ENCODE measurements at places on chromosomes 5 and 9.

GRCh38 chr5:143470120-143470519 lies 66.6 kb upstream of the NR3C1 start:
- DNase-seq = no peak

- peak; percentile 89 for DNase-seq
These were observed 1.3 kb upstream of the DUSP1 start for GRCh38 chr5:172772112-172772906.

GRCh38 chr9:14618836-14619420 lies 74.3 kb downstream of the ZDHHC21 start:
- DNase-seq = no peak

DNA sequence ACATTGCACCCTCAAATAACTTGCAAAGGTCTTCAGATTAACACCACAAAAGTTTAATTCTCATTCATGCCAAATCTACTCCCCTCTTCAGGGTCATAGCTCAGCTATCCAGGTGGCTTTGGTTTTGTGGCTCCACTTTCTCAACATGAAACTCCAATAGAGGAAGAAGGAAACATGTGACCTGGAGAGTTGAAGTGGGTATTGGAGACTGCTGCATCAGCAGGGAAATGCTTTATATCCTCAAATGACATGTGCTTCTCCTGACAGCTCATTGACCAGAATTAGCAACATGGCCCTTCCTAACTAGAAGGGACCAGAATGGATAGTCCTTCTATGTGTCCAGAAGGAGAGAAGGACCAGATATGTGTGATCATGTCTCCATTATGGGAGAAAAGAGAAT lies 73.6 kb downstream of the TLR4 start:
- no peak for DNase-seq

DNA sequence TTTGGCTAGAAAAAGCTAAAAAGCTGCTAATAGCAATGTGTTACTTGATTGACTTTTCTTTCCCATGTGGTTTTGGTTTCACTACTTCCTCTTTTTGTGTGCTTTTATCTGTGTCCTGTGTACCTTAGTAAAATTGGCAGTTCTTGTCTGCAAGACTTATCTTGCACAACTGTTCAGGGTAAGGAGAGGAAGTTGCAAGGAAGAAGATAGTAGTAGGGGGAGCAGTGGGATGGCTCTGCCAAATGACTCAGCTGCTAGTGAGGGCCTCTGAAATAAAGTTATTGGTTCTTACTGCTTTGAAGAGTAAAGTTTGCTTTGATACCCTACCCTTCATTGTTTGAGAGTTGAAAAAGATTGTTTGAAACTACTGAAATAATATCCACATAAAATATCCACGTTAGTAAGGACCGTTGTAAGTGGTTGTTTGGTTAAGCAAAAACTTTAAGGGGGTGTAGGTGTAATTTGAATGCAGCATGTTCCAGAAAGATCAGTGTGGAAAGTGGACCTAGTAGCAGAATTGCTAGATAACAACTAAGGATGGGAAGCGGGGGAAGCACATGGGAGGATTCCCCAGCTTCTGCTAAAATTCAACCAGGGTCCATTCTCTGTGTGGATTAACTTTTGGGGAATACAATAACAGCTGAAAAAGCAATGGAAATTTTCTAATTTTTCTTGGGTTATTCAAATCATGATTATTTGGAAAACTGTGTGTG lies 123.5 kb downstream of the SCAMP1 start:
- DNase-seq = no peak

- DNase-seq = no peak
These were observed 37.8 kb upstream of the UNC5A start for GRCh38 chr5:176772271-176773210.

DNA sequence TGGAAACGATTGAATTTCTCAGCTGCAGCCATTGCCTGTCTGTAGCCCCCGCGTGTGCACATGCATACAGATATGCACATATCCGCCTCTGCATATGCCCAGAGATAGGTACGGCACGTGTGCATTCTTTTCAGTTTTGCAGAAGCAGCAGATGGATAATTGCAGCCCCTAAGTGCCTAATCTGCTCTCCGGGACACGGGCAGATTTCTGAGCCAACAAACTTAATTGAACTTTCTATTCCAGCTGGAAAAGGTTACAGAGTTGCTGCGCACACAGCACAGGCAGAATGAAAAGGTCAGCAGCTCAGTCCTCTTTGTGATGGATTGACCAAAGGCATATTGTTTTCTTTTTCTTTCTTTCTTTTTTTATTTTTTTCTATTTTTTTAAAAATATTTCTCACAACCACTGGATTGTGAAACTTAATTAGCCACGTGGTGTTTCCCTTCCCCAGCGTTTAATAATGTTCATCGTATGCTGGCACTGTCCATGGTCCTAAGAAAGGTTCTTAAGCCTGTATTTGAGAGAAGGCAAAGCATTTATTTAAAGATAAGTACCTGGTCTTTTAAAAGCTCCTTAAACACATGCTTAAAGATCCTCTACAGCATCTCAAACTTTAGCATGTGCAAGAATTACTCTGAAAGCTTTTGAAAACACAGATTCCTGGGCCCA lies 270.2 kb upstream of the BRINP1 start:
- DNase-seq = no peak

GRCh38 chr9:93121316-93122241 lies 12.5 kb downstream of the NINJ1 start:
- no peak for DNase-seq

- no peak for DNase-seq
These were observed 7.4 kb downstream of the DMRTA1 start for GRCh38 chr9:22454016-22454415.

DNA sequence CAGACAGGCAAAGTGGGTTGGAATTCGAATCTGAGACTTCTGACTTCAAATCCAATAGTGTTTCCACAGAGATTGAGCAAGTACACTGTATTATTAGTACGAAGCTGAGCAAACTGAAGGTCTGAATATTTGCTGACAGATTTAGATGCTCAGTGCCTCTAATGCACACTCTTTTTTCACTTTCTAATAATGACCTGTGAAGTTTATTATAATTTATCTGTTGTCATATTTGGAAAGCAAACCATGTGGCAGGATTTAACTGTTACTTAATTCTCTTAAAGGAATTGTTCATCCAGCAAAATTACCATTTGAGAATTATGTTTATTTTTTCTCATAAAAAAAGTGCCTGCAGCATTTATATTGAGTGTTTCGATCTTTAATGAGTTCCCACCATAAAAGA lies 277.3 kb downstream of the DMRT2 start:
- no peak for DNase-seq

DNA sequence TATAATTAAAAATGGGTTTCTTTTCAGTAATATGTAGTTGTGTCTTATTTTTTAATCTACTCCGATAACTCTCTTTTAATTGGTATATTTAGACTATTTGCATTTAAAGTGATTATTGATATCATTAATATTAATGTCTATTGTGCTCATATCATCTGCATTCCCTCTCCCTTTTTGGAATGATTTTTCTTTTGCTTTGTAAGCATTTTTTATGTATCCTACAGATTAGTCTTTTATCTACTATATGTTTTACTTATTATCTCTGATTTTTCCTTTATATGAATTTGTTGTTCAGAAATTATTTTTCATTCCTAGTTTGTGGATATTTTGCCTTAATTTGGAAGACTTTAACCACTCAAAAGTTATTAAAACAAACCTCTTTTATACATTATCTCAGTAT lies 34.0 kb downstream of the NDUFS4 start:
- no peak for DNase-seq

DNA sequence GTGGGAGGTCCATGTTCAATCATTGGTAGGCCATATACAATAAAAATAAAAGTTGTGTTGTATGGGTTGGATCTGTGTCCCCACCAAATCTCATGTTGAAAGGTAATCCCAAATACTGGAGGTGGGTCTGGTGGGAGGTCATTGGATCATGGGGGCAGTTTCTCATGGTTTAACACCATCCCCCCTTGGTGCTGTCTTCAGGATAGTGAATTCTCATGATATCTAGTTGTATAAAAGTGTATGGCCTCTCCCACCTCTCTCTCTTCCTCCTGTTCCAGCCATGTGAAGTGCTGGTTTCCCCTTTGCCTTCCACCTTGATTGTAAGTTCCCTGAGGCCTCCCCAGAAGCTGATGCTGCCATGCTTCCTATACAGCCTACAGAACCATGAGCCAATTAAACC lies 15.1 kb downstream of the SPATA9 start:
- no peak for DNase-seq

DNA sequence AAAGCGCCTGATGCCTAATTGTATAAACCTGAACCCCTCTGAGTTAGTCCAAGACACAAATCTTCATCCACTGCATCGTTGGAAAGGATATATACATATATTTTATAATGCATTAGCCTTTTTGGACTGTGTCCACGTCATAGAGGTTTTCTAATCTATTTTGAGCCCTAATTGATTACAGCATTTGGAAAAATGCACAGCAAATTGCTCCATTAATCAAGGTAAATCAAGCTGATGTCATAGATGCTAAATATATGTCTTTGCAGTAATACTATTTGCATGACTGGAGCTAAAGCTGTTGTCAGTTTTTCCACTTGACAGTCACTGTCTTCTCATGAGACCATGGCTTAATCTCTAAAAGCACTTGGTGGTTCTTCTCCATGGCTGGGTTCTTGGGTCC lies 483.5 kb upstream of the TNC start:
- no peak for DNase-seq

DNA sequence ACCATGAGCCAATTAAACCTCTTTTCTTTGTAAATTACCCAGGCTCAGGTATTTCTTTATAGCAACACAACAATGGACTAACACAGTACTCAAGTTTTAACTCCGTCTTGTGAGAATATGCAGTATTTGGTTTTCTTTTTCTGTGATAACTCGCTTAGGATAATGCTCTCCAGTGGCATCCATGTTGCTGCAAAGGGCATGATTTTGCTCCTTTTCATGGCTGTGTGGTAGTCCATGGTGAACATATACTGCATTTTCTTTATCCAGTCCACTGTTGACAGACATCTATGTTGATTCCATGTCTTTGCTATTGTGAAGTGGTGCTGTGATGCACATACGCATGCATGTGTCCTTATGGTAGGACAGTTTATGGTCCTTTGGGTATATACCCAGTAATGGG lies 10.9 kb downstream of the VPS13A start:
- DNase-seq = no peak

- DNase-seq = no peak
These were observed 54.0 kb downstream of the ALG2 start for GRCh38 chr9:99167694-99168093.

DNA sequence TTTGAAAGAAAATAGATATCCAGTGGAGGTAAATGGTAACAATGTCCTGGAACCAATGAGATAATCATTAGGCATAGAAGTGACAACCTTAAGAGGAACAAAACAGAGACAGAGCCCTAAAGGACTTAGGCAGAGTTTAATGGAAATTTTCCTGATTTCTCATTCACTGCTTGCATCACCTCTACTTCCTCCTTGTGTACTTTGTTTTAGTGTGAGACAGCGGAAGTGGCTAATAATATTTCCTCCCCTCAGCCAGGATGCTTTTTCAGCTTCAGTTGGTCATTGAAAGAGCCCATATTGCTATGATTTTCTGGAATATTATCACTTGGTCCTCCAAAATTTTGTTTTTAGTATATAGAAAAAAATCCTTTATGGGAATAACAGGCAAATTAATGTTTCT lies 153.4 kb upstream of the MPDZ start:
- DNase-seq = no peak

DNA sequence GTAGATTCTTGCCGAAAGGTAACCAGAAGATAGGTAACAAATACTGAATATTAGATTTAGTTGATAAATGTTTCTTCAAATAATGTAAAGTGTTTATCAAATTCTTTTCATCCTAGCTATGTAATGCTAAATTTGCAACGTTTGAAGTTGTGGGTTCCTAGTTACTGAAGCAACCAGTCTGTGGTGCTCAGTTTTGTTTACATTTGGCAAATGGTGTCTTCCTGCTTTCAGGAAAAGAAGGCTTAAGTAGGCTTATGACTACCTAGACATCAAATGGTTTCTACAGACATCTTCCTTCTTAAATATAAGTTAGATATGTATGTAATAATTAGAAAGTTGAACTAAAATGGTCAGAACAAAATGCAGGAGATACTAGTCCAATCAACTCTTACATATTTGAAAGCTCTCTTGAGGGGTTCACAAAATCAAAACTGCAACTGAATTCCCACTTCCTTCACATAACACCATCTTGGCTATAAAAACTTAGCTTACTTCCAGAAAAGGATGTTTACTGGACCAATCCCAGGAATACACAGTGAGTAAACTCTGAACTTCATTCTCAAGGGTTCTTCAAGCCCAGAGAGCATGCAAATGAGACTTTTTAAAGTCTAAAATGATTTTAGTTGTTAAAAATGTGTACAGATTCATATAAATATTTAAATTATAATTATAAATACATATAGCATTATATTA lies 125.7 kb upstream of the ITGA1 start:
- no peak for DNase-seq
